ENCODE measurements at places on chromosomes 7 and 10.

DNA sequence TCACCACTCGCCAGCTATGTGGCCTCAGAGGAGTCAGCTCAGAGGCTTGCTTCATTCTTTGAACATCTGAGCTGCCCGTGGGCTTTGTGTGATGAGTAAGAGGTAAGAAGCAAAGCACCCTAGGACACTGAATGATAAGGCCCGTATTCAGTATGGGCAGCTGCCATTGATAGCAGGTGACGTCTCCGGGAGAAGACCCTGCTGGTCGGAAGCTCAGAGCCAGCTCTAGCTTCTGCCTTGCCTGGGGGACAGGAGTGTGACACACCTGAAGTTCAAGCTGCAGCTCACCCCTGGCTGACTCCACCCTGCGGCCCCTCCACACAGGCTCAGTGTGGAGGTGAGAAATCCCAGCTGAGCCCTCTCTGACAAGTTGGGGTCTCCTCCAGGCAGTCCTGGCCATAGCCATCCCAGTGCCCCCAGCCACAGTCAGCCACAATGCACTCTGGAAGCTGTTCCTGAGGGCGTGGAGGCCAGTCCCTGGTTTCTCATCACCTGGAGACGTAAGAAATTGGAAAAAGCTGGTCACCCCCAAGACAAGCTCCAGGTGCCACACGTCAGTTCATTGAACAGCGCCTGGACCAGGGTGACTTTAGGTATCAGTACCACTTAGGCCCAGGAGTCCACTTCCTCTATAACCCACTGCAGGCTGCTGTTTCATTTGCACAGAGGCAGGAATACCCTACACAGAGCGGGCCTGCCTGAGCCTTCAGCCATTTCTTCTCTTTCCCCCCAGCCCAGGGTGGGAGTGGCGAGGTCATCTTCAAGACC, 164.9 kb upstream of the RHEB start:
- DNase-seq = no peak

GRCh38 chr7:75732764-75733630, 5.7 kb downstream of the HIP1 start:
- peak; percentile 89 for DNase-seq

- DNase-seq = no peak
Observed at GRCh38 chr7:102036958-102037357, 219.5 kb downstream of the CUX1 start.

DNA sequence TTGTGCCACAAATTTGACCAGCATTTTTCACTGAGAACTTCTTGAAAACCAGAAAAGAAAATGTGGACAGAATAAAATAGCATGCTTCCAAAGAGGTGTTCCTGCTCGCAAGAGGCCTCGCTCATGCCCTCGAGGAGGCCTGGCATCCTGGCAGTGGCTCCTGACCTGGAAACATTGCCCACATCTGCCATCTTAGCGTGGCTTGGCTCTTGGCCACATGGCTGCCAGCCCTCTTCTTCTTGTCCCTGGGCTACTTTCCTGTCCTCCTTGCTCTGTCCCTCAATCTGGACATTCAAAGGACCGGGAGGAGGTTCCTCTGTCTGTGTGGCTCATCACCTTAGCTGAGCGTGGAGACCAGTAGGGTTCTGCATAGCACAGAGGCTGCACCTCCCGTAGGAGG, 131.6 kb upstream of the TMEM72 start:
- no peak for DNase-seq

GRCh38 chr7:135169141-135169963, 1.2 kb downstream of the CYREN start:
- no peak for DNase-seq

DNA sequence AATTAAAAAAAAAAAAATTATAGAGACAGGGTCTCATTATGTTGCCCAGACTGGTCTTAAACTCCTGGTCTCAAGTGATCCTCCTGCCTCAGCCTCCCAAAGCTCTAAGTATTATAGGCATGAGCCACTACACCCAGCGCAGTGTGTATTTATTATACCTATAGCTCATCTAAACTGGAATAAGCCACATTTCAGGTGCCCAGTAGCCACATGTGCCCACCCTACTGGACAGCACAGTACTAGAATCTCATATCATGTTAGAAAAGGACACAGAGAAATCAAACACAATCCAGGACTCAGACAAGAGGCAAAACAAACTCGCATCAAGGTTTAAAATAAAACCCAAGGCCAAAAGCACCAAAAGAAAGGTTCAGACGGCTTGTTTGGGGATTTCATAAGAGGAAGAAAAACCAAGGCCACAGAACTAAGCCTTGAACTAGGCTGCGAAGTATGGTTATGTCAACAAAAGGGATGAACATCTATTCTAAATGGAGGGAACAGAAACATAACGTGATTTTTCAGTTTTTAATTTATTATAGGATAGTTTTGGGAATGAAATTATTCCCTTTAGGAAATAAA, 32.3 kb downstream of the SLC16A9 start:
- DNase-seq = no peak

DNA sequence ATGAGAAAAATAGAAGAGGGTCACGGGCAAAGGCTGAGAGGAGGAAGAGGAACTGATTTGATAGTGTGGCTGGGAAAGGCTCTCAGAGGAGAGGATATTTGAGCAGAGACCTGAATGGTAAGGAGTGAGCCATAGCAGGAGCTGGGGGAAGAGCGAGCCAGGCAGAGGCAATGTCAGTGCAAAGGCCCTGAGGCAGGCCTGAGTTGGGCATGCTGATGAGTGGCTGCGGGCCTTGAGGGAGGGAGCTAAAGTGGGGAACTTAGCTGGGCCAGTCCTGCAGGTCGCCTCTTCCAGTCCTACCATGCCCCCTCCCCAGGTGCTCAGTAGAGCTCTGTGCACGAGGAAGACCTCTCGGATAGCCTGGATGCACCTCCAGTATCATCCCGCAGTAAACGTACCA, 55.4 kb upstream of the FGFR2 start:
- DNase-seq = no peak

DNA sequence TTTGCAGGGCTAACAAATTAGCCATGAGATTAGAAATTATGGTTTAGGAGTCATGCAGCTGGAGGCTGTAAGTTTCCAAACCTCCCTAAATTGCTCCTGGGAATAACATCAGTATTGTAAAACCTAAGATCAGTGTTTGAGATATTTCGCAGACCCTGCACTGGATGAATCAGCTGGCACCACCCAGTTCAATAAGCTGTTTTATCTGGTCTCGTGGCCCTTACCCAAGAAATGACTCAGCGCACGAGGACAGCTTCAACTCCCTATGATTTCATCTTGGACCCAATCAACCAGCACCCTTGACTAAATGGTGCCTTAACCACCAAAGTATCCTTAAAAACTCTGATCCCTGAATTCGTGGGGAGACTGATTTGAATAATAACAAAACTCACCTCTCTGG, 482.0 kb upstream of the PCDH15 start:
- DNase-seq = peak; percentile 74

DNA sequence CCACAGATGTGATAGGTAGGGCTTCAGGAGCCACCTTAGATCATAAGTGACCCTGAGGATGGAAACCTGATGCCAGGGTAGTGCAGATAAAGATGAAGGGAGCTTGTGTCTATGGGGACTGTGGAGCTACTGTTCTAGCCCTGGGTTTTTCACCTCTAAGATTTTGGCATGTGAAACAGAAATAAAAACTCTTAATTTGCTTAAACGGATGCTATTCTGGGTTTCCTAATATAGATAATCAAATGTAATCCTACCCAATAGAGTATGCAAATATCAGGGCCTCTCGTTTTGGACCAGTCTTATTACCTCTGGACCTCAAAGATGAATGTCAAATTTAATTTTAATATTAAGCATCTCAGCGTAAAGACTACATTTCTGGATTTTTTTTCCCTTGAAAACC, 49.3 kb downstream of the ABCB4 start:
- no peak for DNase-seq

DNA sequence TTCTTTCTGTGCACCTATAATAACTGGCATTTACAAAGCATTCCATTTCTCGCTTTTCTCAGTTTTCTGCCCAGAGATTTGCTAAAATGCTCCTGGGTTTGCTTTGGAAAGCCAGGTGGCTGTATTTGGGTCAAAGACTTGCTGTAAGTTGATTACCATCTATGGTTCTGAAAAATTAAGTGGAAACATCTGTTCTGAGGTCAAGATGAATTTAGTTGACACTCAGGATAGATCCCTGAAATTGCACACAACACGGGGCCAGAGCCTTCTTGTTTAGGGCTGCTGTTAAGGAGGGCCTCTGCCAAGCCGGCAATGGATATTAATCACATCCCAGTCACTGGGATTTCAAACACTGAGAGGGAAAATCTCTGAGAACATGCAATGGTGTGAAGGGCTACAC, 111.6 kb upstream of the GLI3 start:
- DNase-seq = no peak

DNA sequence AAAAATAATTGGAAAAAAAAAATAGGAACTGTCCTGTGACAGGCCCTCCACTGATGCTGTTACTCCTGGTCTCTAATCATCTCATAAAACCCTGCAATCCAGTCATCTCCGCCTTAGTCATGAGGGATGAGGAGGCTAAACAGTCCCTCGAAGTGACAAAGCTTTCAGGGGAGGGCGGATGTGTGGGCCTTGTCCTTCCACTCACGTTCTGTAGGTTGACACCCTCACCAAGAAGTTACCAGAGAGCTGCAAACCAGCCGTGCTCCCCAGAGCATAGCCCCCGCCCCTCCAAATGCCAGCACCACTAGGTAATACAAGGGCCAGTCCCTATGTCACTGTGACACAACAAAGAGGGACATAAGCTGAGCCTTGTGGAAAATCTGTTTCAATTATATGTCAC, 11.9 kb downstream of the COBL start:
- no peak for DNase-seq

GRCh38 chr7:73865738-73866445, 4.9 kb downstream of the TMEM270 start:
- DNase-seq = no peak

DNA sequence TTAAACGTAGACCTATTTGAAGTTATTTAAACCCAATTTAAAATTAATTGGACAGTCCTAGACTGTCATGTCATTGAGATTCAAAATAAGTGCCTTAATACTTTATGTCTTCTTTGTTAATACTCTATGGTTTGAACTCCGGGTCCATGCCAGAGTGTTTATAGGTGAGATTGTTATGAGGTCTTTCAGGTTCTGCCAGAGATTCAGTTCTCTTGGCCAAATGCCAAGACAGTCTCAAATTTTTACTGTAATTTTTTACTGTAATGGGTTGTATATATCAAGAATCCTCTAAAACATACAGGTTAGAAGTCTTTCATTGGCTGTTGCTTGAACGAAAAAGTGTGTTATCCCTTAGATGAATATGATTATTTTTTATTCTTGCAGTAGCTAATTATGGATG, 3.9 kb downstream of the ADD3 start:
- DNase-seq = no peak

GRCh38 chr7:55973747-55974250, 9.4 kb downstream of the NIPSNAP2 start:
- DNase-seq = no peak

- no peak for DNase-seq
Observed at GRCh38 chr7:139730746-139731612, 46.8 kb downstream of the HIPK2 start.

DNA sequence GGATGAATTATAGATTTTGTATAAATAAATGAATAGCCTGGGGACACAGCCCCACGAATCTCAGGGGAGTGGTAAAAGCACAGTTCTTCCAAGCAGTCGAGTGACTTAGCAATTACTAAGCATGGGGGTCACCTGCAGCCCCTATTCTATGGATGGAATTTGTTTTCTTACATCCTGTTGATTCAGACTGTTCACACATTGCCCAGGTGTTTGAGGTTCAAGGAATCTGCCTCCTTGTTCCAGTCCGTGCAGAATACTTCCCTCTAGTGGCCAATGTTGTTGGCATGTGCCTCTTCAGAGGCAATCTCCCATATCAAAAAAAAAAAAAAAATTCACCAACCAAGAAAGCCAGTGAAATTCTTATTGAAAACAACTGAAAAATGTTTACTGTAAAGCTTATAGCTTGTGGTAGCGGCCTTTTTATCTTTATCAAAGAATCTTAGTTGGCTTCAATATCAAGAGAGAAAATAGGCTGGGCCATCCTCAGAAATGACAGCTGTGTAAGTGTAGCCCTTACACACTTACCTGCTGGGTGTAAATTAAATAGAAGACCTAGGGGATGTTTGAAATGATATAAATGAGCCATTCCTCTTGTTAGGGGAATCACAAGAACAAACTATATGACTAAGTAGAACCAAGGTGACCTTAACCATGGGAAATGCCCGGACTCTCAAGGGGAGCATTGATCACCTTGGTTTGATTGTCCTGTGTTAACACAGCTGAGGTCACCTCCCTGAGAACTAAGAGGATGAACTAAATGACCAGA, 7.8 kb downstream of the LIPM start:
- peak; percentile 86 for DNase-seq

DNA sequence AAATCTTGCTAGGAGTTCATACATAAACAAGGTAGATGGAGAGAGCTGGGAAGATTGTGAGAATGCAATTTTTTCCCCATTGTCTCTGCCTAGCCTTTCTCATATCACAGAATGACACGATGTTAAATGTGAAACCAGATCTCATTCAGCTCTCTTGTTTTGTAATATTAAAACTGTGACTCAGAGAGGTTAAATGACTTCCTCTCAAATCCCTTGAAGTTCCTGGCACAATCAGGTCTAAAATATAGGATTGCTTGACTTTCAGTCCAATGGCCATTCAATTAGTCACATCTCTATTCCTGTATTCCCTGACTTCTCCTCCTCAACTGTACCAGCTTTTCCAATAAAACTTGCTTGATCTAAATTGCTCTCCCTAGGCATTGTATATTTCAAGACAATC, 3.1 kb downstream of the ANKRD22 start:
- no peak for DNase-seq

- DNase-seq = no peak
Observed at GRCh38 chr7:157097569-157097968, 41.2 kb upstream of the UBE3C start.

DNA sequence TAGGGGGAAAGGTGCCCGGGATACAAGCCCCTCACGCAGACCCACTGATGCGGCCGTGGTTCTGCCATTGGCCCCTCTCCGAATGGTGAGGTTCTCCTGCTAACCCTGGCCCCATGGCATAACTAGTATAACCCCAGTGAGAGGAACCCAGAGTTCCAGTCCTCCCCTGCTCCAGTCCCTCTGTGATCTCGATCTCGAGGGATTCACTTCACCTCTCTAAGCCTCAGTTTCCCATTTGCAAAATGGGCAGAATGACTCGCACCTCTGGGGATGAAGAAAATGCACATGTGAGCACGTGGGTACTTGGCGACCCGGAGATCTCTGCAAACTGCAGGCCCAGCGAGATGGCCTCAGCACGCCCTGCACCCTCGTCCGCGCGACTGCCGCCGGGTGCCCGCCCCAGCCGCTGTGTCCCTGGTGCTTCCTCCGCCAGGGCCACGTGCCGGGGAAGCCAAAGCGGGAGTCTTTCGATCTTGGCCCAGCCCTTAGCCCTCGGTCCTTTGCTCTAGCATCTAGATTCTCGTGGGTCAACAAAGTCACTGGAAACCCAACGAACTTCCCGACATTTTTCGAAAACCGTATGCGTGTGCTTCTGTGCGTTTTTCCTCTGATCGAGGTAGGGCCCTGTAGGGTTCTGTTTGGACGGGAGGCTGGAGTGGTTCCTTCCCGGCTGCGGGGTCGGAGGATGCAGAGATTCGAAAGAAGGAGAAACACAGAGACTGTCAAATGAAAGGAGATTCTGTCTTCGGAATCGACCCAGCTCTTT, 169.8 kb downstream of the UBE2H start:
- no peak for DNase-seq
